Muscle of back (tissue), 13 donors: ENCODE measurements at places on chromosomes 13 and 19.

DNA sequence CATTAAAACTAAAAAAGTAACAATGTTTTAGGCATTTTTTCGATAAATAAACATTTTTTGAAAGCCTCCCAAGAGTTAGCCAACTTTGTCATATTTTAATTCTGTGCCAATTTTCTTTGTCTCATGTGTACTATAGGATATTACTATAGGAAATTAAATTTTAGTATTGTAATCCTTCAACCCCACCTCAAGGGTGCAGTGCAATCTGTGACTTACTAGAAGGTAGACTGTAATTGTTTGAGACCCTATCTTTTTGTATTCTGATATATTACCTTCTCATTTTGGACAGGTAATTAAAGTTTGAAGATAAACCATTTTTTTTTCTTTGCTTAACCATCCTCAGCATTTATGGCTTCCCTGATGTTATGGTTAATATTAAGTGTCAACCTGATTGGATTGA lies 457.8 kb downstream of the PCDH20 start:
- no peak for DNase-seq

DNA sequence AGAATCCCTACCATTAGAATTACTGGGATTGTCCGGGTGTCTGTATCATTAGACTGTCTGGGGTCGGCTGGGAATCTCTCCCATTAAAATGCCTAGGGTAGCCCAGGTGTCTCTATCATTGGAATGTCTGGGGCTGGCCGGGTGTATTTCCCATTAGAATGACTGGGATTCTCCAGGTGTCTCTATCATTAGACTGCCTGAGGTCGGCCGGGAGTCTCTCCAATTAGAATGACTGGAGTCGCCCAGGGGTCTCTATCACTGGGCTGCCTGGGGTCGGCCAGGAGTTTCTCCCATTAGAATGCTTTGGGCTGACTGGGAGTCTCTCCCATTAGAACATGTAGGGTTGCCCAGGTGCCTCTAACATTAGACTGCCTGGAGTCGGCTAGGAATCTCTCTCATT lies 1560.7 kb downstream of the UQCRFS1 start:
- DNase-seq: no peak

- DNase-seq: no peak
Measured at GRCh38 chr19:31666126-31666525, 316.9 kb upstream of the TSHZ3 start.

DNA sequence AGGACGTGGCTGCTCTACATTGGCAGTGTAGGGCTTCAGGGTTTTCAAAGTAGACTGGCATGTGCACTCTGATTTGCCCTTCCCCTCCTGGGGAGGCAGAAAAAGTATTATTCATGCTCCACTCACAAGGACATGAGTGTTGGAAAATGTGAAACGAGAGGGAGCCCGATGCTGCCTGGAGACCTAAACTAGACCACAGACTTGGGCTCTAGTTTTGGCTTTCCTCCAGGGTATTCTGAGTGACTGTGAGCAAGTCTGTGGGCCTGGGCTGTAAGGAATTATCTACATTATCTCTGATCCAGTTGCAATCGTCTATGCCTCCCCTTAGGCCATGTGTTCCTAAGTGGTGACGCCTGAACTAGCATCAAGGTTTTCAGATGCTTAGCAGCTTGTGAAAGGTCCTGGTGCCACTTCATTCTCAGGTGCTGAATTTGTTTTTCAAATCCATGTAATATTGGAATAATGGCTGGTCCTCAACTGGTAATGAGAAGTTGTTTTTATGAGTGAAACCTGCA lies 55.0 kb downstream of the MRPL57 start:
- no peak for DNase-seq

- no peak for DNase-seq
Measured at GRCh38 chr13:106942563-106942962, 374.6 kb upstream of the ARGLU1 start.

DNA sequence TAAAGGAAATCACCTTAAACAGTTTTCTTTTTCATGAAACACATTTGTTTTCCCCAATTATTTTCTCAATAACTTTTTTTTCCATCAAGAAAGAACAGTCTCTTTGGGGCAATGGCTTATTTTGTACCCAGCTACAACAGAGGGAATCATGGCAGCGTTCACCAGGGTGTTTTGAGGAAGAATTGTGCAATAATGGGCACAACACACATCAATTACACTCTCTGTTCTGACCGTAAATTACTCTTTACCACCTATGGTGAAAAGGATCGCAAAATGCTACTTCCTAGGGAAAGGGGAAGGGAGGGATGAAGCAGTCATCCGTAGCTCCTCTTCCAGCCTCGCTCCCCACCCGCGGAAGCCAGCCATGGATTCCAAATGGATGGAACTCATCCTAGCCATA lies 38.6 kb downstream of the TMTC4 start:
- no peak for DNase-seq

GRCh38 chr19:49421039-49421877 lies 2.0 kb downstream of the PTH2 start:
- peak; percentile 69 for DNase-seq

DNA sequence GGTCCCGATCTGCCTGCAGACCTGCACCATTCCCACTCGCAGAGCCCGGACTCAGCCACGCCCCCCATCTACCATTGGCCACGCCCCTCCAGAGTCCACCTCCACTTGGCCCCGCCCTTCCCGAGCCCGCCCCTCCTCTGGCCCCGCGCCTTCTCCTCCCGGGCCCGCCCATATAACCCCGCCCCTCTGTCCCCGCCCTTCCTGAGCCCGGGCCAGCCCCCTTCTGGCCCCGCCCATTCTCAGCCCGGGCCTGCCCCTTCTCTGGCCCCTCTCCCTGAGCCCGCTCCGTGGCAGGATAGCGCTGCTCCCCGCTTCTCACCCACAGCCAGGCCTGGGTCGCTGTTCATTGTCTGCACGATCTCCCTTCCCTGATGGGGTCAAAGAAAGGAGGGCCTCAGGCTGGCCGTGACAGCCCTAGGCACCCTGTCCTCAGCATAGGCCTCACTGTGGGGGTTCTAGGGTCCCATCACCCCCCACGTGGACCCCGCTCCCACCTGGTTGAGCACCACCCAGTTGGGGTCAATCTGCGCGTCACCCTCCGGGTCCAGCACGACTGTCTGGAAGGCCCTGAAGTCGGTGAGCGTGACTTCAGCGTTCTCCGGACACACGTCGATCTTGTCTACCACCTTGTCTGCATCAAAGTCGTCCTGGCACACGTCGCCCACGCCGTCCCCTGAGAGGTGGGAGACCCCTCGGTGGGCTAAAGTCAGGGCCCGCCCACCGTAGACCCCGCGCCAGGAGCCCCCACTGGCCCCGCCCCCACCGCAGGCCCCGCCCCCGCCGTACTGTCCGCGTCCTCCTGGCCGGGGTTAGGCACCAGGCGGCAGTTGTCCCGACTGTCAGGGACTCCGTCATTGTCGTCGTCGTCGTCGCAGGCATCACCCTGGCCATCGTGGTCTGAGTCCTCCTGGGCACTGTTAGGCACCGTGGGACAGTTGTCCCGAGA lies 5.7 kb downstream of the COMP start:
- DNase-seq: peak; percentile 66

DNA sequence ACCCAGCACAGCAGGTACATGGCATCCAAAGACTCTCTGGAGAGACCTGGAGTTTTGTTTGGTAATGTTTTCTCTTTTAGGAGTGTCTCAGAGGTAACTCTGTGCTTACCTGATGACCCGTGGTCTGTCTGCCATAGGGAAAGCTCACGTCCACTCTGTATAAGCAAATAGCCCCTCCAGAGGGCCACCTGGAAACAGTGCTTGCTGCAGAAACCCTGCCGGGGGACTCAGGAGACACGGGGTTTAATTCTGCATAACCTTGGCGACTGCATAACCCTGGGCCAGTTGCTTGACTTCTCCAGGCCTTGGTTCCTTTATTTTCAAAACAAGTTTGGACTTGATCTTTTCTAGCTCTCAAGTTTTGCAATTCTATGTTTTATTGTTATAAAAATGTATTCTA lies 187.2 kb upstream of the SOX1 start:
- DNase-seq: no peak

- DNase-seq: no peak
Measured at GRCh38 chr13:105530468-105530867, 1005.0 kb downstream of the EFNB2 start.

DNA sequence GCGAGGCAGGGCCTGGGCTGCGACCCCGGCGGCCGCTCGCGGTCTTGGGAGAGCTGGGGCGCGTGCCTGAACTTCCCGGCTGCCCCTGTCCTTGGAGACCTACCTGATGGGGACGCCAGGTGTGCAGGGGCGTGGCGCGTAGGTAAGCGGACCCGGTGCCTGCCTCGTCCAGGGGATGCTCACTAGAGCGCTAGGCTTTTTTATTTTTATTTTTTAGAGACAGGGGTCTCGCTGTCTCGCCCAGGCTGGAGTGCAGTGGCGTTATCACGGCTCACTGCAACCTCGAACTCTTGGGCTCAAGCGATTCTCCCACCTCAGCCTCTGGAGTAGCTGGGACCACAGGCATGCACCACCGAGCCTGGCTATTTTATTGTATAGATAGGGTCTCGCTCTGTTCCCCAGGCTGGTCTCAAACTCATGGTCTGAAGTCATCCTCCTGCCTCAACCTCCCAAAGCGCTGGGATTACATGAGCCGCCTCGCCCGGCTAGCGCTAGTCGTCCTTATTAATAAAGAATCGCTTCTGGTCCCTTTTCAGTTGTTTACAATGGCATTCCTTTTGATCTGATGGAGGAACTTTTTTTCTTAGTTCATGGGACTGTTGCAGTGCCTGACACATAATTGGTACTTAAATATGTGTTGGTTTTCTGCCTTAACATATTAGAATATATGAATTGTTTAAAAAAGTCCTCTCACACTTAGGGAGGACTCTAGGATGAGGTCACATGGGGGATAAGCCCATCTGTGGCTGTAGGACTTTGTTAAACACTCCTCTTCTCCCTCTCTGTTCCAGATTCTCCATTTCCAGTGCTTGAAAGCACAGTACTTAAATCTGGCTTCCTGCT lies 812 bp downstream of the DPY19L3 start:
- DNase-seq: no peak

DNA sequence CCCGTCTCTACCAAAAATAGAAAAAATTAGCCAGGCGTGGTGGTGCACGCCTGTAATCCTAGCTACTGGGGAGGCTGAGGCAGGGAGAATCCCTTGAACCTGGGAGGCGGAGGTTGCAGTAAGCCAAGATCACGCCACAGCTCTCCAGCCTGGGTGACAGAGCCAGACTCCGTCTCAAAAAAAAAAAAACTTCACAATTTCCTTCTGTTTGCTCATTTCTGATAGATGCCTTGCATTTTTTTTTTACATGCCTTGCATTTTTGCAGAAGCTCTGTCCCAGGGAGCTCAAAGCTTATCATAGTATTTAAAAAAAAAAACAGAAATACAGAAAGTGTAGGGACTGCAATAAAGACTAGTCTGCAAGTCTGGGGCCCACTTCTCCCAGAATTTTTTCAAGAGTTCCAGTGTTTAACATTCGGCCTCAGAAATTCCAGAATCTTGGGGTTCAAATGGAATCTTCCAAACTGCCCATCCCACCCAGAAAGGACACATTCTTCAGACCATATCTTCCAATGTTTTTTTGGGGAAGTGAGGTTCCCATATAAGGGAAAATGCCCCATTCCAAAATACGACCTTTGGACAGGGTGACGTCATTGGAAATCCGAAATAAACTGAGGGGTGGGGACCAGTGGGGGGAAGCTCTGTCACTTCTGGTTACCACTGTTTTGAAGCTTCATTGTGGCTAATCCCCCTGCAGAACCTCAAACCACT lies 17.2 kb upstream of the RAB8A start:
- no peak for DNase-seq

DNA sequence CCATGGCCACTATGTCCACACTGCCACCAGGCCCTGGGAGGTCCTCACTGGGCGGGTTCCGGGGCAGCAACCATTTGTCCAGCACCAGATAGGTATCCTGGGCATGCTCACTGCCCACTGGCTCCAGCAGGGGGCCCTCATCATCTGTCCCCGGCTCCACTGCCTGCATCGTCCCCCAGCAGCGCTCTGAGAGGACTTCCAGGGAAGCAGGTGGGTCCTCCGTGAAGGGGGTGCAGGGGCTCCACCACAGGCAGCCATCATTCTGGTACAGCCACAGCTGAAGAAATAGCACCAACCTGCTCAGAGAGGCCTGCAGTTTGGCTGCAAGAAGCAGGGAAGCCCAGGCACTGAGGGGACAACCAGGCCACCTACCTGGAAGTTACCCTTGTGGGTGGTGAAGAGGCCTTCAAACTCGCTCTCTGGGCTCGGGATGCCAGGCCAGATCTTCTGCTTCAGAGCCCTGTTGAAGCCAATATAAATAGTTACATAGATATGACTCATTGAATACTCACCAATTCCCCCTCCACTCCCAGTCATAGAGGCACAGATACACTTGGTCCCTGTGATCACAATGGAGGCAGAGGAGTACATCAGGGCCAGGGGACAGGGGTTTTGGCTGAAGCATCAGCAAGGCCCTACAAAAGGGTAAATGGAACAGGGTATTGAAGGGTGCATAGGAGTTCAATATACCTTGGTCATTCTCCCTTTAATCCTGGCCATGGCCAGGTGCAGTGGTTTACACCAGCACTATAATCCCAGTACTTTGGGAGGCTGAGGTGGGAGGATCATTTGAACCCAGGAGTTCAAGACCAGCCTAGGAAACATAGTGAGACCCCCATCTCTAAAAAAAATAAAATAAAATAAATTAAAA lies 4.1 kb downstream of the SWSAP1 start:
- peak; percentile 50 for DNase-seq

DNA sequence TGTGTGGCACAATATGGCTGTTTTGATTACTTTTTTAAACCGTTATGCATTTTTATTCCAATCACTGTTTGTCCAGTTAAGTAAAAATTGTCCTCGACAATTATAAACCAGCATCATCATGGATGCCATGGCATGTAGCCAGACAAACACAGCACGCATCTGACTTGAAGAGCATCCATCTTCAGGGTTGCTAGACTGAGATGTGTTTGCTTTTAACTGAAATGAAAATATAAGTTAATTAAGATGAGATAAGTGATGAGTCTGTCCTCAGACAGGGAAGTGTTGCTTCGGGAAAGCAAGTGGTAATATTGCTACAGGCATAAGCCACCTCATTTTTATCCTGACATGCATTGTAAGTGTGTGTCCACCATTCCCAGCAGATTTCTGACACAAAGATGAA lies 92.8 kb upstream of the TPP2 start:
- DNase-seq: no peak

DNA sequence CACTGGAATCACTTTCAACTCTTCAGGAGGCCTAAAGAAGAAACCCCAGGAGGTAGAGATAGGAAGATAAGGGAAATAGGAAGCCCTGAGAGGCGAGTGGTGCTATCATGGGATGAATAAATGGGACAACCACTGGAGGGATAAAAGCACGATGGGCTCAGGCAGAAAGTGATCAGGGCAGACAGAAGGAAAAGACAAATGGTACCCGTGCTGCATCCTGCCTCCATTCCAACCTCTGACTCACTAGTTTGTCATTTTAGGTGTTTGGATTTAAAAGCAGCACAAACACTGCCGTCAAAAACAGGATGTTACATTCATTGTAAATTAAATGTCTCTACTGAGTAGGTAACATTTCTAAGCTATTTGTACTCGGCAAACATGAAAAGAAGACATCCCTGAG lies 314.3 kb upstream of the HTR2A start:
- no peak for DNase-seq
